GM12878 (cell line): ENCODE measurements at places on chromosomes 12 and 14.

DNA sequence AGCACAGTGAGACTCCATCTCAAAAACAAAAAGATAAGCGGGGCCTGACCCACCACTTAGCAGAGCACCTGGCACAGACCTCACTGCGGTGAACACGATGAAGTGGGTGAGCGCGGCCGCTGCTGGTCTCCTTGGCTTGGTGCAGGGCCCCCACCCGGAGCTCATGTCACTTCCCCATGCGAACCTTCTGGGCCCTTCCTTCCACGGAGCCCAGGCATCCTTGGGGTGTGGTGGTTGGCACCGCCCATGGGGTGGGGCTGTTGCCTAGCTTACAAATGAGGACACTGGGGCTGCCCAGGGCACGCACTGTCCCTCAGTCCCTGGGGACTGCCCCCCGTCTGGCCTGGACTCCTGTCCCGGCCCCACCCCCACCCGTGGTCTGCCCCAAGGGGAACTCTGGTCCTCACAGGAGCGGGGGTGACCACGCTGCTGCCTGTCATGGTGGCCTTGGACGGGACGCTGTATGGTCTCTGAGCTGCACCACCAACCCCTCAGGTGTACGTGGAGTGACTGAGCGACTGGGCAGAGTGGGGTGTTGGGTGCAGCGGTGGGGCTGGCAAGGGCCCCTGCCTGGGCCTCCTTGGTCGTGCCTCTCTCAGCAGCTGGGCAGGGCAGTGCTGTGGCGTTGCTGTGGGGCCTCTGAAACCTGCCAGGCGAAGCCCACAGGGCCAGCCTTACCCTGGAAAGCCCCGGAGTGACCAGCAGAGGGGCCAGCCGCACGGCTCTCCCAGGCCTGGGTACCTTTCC lies 15.3 kb downstream of the FBRSL1 start:
- DNase-seq = no peak

- DNase-seq = no peak
Measured at GRCh38 chr12:58206876-58207275, 265.5 kb downstream of the ATP23 start.

- peak; percentile 84 for DNase-seq
Measured at GRCh38 chr14:69614592-69614991, 3.2 kb downstream of the SUSD6 start.

DNA sequence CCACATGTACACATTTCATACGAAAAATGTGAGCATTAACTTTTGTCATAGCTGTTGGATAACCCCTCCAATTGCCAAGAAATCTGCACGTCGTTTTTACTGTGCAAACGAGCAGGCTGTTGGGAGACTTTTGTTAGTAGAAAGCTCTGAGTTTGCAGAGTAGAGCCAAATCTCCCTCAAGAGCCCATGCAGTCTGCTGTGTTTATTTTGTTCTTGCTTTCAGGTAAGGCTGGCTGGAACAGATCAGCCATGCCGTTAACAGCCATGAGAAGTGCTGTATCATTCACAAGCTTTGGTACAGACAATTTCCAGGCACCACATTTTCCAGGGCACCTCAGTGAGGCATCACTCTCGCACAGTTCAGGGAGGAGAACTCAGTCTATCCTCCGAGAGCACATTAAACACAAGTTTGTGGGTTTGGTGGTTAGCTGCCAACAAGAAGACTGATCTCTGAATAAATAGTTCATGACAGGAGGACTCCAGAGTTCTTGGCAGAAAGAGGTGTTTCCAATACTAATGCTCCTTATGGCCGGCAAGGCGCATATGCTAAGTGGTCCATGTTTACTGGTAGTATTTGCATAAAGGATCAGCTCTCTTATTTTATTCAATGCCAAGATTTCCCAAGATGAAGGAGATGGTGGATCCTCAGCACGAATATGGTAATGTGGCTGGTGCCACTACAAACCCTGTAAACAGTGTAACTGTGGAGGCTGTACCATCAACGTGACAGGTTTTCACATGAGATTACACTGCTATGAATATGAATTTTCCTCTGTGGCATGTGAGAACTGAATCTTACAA lies 30.3 kb upstream of the PELI2 start:
- DNase-seq = no peak

DNA sequence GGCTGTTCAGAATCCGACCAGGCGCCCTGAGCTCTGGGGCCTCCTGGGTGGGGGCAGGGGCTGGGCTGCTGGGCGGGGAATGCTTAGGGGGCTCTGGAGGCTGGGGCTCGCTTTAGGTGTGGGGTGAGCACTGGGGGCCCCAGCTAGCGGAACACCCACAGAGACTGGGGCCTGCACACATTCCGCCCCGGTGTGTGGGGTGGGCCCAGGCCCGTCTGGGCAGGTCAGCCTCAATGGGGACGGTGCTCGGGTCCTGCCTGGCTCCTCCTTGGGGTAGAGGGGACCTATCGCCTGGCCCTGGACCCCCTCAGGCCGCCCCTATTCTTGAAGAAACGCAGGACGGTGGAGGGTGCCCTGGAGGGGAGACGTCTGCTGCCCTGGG lies 364.8 kb downstream of the TMEM121 start:
- no peak for DNase-seq

- DNase-seq = no peak
Measured at GRCh38 chr12:26032290-26032689, 73.8 kb downstream of the RASSF8 start.

DNA sequence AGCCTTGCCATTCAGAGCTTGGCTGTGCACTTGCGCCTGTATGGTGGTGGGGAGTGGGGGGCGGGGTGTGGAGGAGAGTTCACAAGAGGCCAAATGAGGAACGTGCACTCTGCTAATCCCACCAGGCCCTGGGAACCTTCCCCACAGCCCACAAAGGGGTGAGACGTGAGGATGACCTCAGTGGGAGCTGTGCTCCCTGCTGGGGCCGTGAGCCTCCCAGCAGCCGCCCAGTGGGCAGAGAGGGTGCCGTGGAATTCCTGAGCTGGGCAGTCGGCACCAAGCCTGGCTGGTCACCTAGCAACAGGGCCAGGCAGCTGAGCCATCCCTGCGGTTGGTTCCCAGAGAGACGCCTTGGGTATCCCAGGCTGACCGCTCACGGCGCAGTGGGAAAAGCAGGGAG lies 53.7 kb downstream of the CCNK start:
- DNase-seq = no peak

DNA sequence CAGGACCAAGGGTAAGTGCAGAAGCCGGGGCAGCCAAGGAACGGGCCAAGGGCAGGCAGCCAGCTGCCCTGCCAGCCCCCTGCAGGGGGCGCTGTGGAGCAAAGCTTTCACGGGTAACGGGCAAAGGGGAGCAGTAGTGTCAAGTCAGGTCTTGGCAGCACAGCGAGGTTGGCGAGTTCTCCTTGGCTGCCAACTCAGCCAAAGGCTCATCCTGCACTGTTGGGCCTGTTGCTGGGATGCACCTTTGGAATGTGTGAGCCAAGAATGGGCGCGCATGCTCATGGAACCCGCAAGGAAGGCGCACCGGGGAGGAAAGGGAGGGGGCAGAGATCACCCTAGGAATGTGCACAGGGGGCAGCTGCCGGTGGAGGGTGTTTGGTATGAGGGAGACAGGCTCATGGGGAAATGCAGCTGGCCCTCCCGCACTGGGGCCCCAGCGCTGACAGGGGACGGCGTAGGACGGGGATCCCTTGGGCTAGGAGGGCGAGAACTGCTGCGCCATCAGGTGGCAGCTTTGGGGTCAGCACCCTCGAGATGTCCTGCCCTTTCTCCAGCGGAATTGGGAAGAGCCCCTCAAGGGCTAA lies 138.0 kb downstream of the ASCL4 start:
- no peak for DNase-seq

GRCh38 chr12:64029013-64029857 lies 184.7 kb downstream of the SRGAP1 start:
- no peak for DNase-seq

GRCh38 chr12:8493084-8493483 lies 20.2 kb upstream of the CLEC4D start:
- peak; percentile 72 for DNase-seq

GRCh38 chr14:66824251-66824650 lies 316.3 kb downstream of the GPHN start:
- DNase-seq = no peak

DNA sequence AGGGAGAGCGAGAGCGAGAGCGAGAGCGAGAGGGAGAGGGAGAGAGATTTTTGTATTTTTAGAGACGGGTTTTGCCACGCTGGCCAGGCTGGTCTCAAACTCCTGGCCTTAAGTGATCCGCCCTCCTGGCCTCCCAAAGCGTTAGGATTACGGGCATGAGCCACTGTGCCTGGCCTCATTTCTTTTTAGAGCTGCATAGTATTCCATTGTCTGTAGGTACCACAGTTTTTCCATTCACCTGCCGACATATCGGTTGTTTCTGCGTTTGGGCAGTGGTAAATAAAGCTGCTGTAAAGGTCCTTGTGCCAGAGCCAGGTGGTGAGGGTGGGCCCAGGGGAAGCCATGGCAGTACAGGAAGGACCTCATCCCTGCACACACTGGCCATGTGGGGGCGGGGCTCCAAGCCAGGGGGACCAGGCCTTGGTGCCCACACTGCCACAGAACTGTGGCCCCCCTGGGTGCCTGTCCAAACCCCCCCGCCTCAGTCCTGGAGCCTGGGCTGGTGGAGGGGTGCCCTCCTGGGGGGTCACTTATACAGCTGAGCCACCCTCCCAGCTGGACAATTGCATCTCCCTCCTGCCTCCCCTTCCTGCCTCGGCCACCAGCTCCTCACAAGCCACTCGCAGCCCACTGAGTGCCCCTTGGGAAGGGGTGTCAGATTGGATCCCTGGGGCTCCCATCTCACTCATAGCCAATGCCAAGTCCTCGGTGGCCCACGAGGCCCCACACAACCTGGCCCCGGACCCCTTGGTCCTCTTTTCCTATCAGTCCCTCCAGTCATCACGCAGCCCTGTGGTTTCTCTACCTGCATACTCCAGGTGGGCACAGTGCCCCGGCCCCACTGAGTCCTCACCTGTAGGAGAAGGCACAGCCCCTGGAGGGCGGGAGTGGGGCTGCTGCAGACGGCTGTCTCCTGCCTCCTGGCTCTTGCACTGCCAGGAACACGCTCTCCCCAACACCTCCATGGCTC lies 1.7 kb upstream of the PUS1 start:
- DNase-seq = no peak

GRCh38 chr12:943051-943450 lies 6.4 kb downstream of the RAD52 start:
- DNase-seq = no peak

GRCh38 chr12:89073659-89074058 lies 278.6 kb downstream of the DUSP6 start:
- no peak for DNase-seq

DNA sequence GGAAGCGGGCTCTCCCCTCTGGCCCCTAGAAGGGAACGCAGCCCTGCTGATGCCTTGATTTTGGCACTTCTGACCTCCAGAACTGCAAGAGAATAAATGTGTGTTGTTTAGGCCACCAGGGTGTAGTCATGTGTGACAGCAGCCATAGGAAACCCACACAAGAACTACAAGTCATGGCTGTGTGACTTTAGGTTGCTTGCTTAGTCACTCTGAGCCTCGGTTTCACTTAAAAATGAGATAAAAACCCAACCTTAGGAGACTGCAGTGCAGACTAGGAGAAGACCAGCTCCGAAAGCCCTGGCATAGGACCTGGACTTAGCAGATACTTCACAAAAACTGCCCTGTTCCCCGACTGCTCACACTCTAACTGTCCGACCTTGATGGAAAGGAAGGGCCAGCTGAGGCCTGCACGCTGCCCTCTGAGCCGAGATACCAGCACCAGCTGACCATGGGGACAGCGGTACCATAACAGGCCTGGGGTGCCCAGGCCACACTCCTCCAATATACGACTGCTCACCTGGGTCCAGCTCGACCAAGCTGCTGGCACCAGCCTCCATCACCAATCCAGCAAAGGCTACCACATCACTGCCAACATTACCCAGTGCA lies 53.5 kb downstream of the CCDC85C start:
- DNase-seq = no peak

GRCh38 chr12:132812631-132813305 lies 15.9 kb downstream of the GOLGA3 start:
- DNase-seq = no peak

GRCh38 chr12:75655315-75655806 lies 144.0 kb upstream of the KRR1 start:
- DNase-seq = no peak

DNA sequence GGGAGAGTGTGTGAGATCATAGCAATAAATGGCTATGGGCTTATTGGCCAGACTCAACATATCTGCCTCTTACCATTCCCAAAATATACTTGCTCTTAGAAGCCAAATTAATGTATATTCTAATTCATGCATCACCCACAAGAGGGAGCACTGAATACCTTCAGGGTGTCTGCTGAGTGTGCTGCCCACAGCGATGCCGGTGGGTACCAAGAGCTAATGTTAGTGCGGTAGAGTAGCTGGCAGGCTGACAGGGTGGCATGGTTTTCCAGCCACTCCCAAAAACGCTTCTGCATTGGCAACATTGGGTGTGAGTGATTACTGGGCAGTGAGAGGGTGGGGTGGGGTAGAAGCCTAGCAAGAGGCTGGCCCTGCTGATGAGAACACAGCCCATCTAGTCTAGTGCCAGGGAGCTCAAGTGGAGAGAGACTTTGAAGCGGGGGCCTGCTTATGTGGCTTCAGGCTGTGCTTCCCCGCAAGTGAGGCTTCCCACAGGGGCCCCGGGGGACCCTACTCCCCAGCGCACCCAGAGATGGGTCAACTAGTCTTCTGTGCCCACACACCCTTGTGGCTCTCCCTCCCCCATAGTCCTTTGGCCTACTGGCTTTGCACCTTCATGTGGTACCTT lies 9.2 kb upstream of the PLEKHD1 start:
- DNase-seq = no peak

DNA sequence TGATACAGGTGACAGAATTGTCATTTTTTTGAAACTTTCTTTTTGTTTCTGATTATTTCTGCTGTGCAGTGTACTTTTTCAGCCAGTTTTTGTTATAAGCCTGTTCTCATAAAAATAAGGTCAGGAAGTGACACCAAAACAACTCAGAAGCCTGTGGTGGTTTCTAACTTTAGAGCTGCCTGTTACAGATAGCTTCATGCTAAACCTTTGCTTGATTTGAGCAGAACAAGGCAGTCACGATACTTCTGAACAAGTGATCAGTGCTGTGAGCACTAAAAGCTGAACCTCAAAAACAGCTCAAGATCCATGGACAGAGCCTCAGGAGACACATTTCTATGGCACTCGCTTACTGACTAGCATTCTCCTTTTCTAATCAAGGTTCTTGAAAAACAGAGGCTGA lies 82.0 kb downstream of the PRKCH start:
- peak; percentile 61 for DNase-seq

GRCh38 chr14:24881116-24881893 lies 168.6 kb downstream of the STXBP6 start:
- DNase-seq = no peak

GRCh38 chr14:52325630-52326029 lies 11.5 kb downstream of the PTGER2 start:
- no peak for DNase-seq

GRCh38 chr14:91555531-91555930 lies 45.4 kb upstream of the PPP4R3A start:
- no peak for DNase-seq

DNA sequence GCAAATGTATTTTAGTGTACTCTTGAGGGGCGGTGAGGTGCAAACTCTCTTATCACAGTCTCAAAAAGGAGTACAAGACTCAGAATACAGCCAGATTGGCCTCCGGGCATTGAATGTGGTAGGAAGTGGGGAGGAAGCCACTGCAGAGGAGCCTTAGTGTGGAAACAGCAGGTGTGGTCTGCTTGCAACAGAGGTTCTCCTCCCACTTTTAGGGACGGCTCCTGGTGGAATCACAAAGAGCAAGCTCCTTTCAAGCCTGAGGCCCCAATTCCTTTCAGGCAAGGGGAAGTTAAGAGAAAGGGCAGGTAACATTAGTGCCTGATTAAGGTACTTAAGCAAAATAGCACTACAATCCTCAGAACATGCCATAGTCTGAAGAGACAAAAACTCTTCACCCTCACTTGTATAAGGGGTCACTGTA lies 23.7 kb upstream of the SLC2A3 start:
- DNase-seq = peak; percentile 70

- no peak for DNase-seq
Measured at GRCh38 chr12:49792181-49792970, 35.8 kb downstream of the NCKAP5L start.
